Camera-type eye (tissue), 1 donor: ENCODE measurements at places on chromosomes 1 and 21. TPM values are rescaled to one million over a fixed set of nuclear protein-coding genes. Genes with fewer than 3 reads are reported as not detected.

CD52 gene
- total RNA-seq = not detected

ARHGAP29 gene
- 71.7 TPM for total RNA-seq

ANGPTL3 gene
- 0.33 TPM for total RNA-seq

CFAP126 gene
- not detected for total RNA-seq

VCAM1 gene
- 17.2 TPM for total RNA-seq

RBBP5 gene
- 35.3 TPM for total RNA-seq
